ENCODE measurements at places on chromosomes 1 and 21.

GRCh38 chr21:25850126-25850842 lies 115.5 kb downstream of the GABPA start:
- DNase-seq: no peak

DNA sequence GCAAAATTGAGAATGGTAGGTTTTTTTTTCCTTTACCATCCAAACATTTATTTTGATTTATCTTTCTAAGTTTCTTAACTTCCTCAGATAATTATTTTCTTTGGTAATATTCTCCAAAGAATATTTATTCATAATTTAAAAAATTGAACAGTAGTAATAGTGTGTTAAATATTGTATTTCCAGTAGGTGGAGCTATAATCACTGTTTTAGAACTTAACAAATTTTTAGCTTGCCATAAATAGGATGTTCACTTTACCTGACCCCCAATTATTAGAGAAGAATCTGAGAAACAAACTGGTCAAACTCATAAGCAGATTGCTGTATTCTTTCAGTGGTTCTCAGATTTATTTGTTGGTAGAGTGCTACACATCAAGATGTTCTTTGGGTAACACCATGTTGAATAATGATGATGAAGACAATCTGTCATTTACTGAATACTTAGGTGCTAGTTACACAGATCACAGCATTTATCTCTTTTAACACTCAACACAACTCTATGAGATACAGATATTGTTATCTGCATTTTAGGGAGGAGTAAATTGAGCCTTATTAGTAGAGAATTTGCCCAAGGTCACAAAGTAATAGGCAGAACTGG lies 82.4 kb upstream of the GPR88 start:
- DNase-seq: no peak

DNA sequence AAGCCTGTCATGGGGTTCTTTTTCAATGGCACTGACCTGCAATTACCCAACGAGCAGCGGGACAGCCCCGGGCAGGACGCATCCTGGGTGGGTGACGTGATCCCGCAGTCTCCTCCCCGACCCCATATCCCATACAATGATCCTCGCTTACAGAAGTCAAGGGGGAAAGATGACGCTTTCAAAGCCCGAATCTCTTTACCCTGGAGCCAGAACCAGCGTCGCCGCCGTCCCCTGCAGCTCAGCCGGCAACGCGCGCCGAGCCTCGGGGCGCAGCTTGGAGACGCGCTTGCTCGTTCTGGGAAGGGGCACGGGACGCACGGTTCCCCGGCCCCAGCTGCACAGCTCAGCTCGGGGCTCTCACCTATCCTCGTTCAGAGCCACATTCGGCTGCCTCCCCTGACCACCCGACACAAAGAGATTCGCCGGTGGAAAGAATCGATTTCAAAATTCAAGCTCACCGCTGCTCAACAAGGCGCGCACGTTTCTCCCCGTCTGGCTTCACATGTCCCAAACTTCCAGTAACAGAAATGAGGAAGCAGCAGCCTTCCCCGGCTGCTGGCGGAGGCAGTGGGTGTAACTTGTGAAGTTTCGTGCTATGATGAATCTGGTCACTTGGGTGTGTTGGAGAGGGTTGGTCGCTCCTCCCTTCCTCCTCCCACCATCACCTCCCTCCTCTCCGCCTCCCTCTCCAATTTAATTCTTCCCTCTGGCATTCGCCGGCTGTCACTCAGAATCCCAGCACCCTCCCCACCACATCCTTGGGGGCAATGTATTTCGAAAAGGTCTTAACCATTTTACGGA lies at the start of gene TIAM1:
TSS of gene TIAM1 (minus strand) at position 582 of the 801 bp plus-strand sequence. CDS start 77,289 bp downstream, outside the sequence.
- no peak for DNase-seq

DNA sequence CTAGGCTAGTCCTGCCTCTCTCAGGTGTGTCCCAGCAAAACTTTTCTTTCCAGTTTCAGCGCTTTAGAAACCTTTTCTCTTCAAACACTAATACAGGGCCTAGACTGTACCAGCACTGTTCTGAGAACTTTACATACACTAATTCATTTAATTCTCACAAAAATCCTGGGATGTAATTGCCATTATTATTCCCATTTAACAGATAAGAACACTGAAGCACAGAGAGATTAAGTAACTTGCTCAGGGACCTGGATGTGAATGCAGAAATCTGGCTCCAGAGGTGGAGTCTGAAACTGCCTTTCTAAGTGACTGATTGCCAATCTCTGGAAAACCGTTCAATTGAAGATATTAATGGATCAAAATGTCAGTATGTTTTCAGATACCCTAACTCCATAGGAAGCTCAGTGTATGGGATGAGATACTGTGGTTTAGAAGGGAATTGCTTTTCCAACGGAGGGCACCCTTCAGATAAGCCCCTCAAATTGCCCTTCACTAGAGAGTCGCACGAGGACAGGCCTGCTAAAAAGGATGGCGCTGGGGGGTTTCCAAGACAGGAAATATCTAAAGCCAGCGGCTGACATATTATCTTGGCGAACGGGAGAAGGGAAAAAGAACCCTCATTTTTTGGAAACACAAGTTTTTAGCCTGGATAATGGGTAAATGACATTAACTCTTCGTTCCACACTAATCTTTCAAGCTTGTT lies 698 bp upstream of the UCK2 start:
- DNase-seq: no peak

DNA sequence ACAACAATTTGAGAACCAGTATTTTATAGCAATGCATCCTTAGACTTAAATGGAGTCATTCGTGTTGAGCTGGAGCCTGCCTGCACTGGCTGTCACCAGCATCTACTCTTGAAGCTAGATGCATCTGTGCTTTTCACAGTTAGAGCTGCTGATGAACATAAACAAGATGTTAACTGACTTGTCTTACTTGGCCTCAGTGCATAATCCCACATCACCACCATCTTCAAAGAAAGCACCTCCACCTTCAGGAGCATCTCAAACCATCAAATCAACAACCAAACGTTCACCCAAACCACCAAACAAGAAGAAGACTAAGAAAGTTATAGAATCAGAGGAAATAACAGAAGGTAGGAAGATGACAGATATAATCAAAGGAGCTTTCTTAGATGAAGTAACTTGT lies 71.1 kb downstream of the TPR start:
- DNase-seq: no peak

DNA sequence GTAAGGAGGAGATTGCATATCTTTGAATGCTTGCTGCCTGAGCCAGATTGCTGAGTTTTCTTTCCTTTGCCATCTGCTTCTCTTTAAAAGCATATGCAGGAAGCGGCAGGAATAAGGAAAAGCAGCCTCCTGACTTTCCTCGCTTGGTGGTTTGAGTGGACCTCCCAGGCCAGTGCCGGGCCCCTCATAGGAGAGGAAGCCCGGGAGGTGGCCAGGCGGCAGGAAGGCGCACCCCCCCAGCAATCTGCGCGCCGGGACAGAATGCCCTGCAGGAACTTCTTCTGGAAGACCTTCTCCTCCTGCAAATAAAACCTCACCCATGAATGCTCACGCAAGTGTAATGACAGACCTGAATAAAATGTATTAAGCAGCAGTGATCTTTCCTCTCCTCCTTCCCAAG lies 1.5 kb downstream of the CORT start:
- no peak for DNase-seq

DNA sequence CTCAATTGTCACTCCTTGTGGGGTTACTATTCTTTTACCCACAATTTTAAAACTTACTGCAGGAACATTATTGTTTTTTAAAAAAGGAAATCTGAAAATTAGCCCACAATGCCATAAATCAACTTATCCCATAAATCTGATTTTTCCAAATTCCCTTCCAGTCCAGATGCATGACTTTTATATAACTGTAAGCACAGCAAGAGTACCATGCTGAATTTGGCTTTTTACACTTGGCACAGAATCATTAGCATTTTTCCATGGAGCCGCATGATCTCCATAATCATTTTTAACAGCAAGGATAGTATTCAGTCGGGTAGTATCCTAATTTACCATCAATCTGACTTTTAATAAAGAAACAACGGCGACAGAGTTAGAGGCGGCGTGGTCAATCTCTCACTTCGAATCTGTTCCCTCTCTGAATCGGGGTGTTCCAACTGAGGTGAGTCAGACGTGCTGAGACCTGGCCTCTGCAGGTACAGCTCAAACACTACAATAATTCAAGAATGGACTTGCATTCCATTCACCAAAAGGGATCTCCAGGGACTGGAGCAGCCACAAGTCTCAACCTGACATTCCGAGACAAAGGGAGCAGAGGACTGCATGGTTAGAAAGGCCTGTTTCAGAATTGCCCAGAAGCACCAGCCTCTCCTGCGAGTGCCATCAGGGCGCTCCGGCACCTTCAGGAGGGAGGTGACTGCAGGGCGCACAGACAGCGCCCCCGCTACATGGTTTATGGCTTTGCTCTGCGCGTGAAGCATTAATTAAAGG lies 48.9 kb downstream of the SLC66A1 start:
- DNase-seq: no peak

GRCh38 chr21:43340491-43341377 lies 86.2 kb downstream of the SIK1 start:
- no peak for DNase-seq

- no peak for DNase-seq
Observed at GRCh38 chr1:225887030-225887314, 2.0 kb downstream of the LEFTY1 start.

DNA sequence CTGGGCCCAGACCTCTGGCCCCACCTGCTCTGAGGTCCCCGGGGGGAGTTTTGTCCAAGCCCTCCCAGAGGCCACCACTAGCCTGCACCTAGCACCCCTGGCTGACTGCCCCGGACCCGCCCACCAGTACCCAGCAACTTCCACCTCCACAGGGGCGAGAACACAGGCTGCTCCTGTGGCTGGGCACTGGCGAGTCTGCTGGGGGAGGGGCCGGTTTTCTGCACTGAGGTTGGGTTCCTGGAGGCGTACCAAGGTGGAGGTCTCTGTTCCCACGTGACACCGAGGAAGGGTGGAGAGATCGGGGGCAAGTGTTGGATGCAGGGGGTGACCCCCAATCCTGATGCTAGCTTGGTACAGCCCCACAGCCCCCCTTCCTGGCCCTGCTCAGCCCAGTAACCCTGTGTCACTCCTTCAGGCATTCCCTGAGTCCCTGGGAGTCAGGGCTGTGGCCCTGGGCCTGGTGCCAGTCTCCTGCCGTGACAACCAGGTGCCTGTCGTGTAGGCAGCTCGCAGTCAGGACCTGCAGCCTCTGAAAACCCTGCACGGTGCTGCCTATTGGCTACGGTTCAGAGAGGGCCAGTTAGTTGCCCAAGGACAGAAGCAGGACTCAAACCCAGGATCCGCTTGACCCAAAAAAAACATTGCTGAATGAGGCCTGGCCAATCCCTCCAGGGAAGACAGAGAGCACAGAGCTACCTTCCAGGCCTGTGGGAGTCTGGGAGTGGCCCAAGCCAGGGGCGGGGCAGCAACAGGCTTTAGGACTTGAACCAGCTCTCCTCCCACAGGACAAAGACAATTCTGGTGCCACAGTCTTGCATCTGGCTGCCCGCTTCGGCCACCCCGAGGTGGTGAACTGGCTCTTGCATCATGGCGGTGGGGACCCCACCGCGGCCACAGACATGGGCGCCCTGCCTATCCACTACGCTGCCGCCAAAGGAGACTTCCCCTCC lies 3.1 kb downstream of the ESPN start:
- no peak for DNase-seq

GRCh38 chr1:64578270-64578973 lies 108.5 kb downstream of the CACHD1 start:
- no peak for DNase-seq

- DNase-seq: peak; percentile 29
Observed at GRCh38 chr21:45640888-45641479, 2.5 kb upstream of the PCBP3 start.

DNA sequence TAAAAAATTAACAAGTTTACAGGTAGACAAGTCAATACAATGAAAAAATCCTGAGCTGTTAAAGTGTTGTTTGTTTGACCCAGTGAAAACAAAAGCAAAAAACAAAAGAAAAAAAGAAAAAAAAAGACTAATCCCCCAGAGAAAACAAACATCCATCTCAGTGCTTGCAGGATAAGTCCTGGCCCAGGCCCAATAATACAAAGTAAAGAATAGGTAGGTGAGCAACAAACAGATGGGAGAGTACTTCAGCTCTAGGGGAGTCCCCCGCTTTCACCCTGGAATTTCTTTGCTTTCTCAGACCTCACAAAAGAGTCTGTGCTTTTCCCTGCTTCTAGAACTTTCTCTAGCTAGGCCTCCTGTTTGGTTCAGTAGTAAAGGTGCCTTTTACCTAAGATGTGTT lies 70.3 kb downstream of the ABCA4 start:
- no peak for DNase-seq

DNA sequence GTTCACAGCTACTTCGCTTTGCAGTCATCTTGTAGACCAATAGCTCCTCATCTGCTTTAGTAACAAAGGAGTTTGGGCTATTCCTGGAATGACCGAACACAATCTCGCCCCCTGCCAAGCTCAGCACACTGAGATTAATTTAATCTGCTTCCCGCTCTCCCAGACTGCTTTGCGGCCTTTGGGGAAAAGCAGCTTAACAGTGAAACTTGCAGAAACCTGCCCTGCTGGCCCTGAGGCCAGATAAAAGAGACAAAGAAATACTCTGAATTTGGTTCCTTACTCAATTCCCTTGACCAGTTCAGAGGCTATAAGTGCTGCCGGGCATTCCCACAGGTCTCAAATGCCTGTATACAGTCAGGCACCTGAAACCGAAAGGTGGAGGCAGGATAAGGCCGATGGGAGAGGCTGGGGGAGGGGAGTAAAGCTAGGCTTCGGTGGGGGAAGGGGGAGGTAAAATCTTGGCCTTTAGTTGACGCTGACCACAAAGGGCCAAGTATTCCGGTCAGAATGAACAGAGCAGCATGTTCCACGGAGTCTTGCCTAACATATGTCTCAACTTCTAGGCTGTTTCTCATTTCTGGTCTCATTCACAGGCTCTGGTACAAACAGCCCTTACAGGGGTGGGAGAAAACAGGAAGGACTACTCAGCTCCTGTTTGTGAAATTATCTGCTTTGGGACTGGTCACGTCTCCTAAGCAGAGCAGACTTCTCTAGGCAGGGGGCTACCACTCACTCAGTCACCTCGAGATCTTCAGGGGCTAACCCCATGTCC lies 17.7 kb upstream of the A3GALT2 start:
- DNase-seq: no peak

DNA sequence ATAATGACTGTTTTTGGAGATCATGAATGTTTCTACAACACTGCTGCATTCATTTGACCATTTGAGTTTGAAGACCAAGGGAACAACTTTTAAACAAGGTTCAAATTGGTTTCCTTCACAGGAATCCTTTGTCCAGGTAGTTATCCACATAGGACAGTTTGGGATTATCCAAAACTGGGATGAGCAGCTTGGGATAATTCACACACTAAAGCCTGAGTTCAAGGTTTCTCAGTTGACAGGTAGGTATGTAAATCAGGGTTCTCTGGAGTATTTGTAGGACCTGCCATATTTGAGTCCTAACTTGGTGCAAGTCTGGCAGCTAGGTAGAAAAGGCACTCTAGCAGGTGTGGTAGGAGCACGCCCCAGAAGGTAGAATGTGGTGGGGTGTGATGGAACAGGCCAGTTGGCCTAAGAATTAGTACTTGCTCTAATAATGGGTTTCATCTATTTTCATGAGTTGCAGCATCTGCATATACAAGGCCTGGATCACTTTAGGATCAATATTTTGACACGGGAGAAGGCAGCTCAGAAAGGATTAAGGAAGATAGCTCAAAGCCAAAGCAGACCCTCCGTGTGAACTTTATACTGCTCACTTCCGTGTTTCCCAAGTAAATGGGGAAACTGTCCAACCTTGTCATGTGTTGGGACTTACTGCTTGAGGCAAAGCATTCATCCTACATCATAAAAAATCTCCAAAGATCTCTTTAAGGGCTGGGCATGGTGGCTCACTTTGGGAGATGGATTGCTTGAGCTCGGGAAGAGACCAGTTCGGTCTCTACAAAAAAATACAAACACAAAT lies 14.1 kb upstream of the RAB42 start:
- DNase-seq: no peak

- DNase-seq: no peak
Observed at GRCh38 chr1:85822696-85823095, 114.5 kb upstream of the ZNHIT6 start.

- DNase-seq: no peak
Observed at GRCh38 chr1:214414691-214415090, 133.7 kb downstream of the SMYD2 start.

All from substantia nigra (tissue), 51 donors.